ENCODE measurements at places on chromosomes 7 and 10. TPM values are rescaled to one million over a fixed set of nuclear protein-coding genes. Genes with fewer than 3 reads are reported as not detected.

The ZFAND2A gene
- 29.8 TPM for total RNA-seq

The SPOCK2 gene
- 188 TPM for total RNA-seq

The PRSS37 gene
- not detected for total RNA-seq

The FRMD4A gene
- 87.2 TPM for total RNA-seq

The STRIP2 gene
- total RNA-seq: 16.0 TPM

The GPR15LG gene
- total RNA-seq: not detected

The ZNF679 gene
- not detected for total RNA-seq

The TMEM236 gene
- total RNA-seq: 0.44 TPM

The DHX32 gene
- 29.2 TPM for total RNA-seq

The CALHM1 gene
- 0.06 TPM for total RNA-seq

The BCCIP gene
- total RNA-seq: 51.4 TPM

The CYP26A1 gene
- 0.28 TPM for total RNA-seq

The DRGX gene
- 3.4 TPM for total RNA-seq

The CALML3 gene
- not detected for total RNA-seq

The TMEM254 gene
- total RNA-seq: 15.6 TPM

The PDZD7 gene
- 8.4 TPM for total RNA-seq

The PALD1 gene
- 26.3 TPM for total RNA-seq

The BLNK gene
- 4.8 TPM for total RNA-seq

The ITIH2 gene
- 31.6 TPM for total RNA-seq

The PDGFA gene
- total RNA-seq: 25.5 TPM

The GIMAP6 gene
- total RNA-seq: 24.8 TPM

The PRSS1 gene
- total RNA-seq: not detected

The FIGNL1 gene
- total RNA-seq: 20.3 TPM

The MALRD1 gene
- 5.1 TPM for total RNA-seq

The IGFBP1 gene
- 0.72 TPM for total RNA-seq

All from spinal cord (tissue), 10 donors.